Bone marrow (tissue), 2 donors: ENCODE measurements at places on chromosomes 11 and 22.
A peak's percentile ranks its signal among the peaks of the same experiment; 100 is the strongest.

DNA sequence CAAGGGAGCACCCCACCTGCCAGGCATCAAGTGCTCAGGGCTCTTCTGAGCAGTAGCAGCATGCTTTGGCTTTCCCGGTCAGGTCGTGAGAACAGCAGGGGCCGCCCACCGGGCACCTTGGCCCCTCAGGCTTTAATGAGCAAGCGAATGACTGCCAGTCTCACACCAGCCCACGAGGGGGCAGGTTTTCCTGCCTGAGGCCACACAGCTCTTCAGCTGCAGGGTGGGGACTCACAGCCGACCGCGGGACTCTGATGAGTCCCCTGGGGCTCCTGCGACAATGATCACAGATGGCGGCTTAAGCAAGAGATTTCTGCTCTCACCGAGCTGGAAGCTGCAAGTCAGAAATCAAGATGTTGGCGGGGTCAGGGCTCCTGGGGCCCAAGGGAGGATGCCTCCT, 14.3 kb upstream of the FGF19 start:
- DNase-seq = no peak

DNA sequence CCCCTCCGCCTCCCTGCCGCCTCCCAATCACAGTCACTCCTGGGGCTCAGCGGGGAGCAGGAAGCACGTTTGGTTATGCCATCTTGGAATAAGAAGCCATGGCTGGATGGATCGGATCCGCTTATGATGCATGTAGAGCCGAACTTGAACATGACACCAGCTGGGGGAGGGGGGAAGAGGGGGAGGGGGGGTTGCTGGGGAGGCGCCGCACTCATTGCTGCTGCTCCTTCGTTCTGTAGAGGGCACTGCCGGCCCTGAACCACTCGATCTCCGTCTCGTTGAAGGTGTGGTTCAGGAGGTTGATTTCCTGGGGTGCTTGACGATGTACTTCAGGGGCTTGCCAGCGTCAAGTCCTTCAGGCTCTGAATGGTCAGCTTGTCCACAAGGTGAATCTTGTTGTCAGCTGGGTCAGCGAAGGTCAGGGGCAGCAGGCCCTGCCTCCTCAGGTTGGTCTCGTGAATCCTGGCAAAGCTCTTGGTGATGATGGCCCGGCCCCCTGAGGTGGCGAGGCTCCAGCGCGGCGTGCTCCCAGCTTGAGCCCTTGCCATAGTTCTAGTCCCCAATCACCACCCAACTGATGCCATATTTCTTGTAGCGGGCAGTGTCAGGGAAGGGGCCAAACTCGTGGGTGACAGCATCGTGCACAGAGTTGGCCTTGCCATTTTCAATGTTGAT, 476.9 kb upstream of the ISX start:
- no peak for DNase-seq

DNA sequence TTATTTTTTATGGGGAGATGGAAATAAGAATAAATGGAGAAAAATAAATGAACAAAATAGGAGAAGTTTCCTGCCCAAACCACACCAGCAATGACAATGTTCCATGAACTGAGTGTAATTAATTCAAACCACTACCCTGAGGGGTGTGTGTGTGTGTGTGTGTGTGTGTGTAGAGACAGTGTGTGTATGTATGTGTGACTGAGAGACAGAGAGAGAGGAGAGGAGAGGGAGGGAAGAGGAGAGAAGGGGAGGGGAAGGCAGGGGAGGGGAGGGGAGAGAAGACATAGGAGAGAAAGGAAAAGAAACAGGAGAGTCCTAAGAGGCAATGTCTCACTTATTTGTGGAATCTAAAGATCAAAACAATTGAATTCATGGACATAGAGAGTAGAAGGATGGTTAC, 65.0 kb upstream of the POU2AF1 start:
- no peak for DNase-seq

DNA sequence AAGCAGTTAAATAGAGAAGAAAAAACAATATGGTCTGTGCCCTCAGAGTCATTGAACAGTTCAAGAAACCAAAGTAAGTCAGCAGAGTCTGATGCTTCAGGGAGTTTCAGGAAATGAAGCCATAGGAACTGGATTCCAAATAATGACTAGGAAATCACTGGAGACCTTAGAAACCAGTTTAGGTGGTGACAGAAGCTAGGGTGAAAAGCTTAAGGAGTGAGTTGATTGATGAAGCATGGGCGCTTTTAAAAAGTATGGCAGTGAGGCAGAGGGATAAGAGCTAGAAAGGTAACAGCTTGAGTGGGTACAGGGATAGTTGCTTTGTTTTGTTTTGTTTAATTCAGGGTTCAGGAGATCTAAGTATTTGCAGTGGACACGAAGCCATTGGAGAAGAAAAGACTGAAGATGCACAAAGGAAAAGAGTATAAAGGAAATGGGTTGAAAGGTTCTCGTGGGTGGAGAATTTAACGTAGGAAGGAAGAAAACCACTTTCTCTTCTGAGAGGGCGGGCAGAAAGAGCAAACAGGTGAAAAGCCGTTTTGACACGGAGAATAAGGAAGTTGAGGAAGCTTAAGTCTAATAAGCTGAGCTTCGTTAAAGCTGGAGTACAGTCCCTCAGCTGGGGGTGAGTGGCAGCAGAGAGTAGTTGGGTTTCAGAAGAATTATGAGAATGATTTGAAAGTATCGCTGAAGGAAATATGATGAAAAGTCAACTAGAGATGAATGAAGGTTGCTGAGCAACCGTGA, 14.8 kb downstream of the SGSM3 start:
- DNase-seq = peak; percentile 75

DNA sequence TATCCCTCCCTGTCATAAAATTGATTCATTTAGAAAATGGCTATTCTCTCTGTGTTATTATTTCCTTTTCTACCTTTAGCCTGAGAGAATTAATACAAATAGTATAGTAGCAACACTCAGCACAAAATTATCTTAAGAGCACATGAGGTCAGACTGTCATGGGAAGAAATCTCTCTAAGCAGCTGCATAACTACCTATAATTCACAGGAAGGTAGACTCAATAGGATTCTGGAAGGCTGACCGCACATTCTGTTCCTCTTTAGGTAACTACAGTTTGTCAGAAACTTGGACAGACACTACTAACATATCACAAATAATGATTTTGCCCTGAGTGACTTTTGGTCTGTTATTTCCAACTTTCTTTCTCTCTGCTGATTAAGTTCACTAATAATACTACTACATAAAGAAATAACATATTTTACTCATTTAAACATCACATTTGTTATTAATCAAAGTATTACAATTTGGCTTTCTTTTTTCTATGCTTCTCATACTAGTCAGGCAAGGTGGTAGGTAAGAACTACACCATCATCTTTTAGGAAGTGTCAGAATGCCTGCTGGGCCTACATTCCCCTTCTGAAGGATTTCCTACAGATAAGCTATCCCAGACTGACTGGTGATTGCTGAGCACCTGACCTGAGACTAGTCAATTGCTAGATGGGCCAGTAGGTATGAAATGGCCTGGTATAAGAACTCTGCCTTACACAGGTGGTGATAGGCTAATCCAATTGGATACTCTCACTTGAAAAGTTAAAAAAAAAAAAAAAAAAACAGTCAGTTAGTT, 325.1 kb downstream of the DLG2 start:
- DNase-seq = no peak

DNA sequence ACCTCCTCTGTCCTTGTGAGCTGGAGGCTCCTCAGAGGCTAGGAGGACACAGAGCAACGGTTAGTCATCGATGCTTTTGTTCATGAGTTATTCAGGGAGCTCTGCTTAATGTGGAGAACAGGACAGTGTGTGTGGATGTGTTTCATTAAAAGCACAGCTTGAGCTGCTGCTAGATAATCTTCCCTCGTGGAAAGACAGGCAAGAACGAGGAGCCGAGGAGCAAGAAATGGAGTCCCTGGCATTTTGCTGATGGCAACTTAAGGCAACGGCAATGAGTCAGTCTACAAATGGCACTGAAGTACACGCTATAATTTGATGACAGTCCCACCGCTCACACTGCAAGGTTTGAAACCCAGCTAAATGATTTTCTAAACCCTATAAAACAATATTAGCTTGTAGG, 106.2 kb downstream of the IGLL1 start:
- DNase-seq = no peak

DNA sequence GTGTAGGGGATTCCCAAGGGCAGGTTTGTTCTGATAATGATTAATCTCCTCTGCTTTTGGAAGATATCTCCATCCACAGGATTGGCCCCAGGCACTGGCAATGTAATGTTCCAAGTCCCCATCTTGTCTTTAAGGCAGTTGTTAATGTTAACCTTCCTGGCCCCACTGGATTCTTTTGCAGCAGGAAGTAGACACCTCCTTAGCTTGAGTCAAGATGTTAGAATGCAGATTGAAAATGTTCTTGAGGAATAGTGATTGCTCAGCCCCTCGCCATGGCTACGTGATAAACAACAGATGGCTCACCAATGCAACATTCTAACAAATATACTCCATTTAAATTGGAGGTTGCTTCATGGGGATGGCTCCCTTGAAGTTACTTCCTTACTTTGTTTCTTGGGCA, 7.3 kb downstream of the HEPHL1 start:
- DNase-seq = no peak

GRCh38 chr11:73072935-73073481, 69.1 kb downstream of the FCHSD2 start:
- peak; percentile 70 for DNase-seq

DNA sequence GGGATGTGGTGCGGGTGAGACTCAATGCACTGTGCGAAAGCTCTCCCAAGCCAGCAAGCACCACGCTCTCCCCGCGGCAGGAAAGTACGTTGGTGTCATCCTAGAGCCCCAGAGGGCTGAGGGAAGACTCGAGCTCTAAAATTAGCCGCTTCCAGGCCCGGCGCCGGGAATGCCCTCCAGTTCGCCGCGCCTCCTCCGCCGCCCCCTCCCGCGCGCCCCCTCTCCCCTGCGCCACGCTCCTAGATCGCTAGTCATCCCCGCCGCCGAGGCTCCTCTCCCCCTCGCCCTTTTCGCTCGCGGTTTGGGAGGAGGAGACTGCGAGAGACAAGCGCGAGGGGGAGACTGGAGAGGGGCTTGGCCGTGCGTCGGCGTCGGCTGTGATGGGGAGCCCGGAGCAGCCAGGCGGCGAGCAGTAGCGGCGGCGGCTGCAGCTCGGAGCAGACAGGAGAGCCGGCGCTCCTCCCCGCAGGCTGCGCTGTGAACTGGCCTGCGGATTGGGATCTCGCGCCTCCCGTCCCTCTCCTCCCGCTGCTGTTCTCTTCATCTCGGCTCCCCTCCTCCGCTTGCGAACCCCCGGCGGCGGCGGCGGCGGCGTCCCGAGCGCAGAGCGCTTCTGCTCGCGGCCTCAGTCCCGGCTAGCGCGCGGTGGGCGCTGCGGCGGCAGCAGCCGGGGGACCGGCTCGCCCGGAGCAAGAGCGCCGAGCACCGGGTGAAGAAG, at the start of gene FAT3:
TSS of gene FAT3 (plus strand) at position 412 of the 718 bp plus-strand sequence. CDS start 127,295 bp downstream, outside the sequence.
- no peak for DNase-seq
